ENCODE measurements at places on chromosomes 4 and X.

GRCh38 chrX:12975991-12976558, 1.2 kb downstream of the TMSB4X start:
- DNase-seq: no peak

DNA sequence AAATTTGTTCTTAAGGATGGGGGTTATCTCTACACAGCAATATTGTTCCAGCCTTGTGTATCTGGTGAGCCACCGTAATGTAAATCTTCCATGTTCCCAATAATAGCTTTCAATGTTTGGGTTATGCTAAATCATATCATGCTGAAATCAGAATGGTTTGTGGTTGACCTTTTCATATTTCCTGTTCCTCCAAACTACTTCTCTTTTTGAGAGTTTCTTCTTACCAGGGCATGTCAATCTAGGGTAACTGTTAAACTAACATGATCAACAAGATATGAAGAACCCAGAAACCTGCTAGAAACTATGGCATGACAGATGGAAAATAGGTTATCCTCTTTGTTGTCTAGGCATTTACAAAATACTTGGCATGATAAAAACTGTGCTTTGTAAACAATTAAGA, 22.0 kb downstream of the TNMD start:
- no peak for DNase-seq

DNA sequence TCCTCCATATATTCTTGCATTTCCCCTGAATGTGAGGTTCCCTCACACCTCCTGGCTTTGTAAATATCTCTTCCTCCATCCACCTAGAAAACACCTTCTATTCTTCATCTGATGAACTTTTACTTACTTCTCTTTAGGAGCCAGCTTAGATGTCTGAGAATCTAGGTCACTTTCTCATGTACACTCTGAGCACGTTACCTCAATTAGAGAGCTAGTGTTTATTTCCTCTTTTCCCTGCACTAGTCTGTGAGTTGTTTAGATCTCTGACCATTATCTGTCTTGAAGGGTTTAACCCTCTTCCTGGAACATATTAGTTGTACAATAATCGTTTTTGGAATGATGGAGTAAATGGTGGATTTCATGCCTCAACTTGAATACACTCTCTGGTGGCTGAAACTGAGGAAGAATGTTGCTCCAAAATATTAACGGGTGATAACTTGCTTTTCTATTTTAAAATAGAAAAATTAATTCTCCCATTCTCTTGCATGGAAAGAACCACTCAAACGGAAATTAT, 8.5 kb upstream of the NEIL3 start:
- DNase-seq: no peak

- no peak for DNase-seq
Observed at GRCh38 chrX:936979-937769, 275.3 kb downstream of the CRLF2 start.

DNA sequence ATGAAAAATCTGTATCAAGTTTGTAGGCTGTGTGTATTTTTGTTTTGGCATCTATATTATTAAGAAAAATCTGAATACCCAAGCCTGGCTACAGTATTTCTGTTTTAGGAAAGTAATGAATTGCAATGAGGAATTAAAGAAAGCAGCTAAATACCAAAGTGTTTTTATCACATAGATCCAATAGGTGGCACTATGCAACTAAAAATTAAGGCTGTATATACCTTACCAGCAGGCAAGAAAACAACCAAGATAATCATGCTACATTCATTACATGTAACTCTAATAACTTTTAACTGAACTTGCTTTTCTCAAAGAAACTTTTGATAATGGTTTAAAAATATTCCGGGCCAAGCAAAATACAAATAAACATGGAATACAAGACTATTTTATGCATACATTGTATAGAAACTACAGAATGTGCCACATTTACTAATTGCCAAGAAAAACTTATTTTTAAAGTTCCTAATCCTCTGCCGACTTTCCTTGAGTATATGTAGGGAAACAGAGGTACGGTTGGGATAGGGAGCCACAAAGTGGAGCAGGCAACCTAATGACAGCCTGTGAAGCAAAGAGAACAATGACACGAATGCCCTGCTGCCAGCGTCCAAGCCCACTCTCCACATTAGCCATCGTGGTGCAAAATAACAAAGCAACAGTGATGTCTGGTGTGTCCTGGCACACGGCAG, 63.7 kb downstream of the SEC24D start:
- DNase-seq: no peak
